Fibroblast of mammary gland (primary cell): ENCODE measurements at places on chromosomes 7 and 10.

- DNase-seq: no peak
These were observed 15.2 kb downstream of the GPR141 start for GRCh38 chr7:37698782-37699181.

DNA sequence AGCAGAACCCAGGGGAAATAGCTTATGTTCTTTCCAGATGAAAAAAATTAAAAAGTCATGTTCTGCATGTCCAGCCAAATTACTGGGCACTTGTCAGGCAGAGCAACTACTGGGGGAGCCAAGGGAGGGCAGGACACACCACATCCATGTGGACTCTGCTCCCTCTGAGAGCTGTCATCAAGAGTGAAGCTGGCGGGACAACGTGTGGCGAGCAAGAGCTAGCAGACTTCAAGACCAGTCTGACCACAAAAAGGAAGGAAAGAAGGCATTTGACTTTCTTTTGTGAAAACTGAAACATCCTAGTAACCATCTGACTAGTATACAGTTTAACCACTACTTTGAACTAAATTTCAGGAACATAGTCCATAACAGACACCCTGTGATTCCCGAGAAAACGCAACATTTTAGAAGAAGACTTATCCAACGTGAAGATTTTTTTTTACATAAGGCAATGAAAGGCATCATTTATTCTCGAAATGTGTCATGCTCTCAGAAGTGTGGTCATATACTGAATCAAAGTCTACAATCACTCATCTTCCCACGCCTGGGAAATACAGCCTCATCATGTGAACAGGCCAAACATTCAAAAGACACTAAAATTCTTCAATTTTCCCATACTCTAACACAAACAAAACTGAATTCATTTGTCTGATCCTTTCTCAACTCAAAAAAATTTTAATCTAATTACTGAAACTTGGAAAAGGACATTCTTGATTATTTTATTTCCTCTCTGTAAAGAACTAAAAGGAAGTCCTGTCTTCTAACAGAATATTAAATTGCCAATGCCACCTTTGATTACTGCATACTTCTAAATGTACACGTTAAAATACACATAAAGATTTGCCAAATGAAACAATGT is 15.5 kb downstream of the CYTH3 start:
- peak; percentile 96 for DNase-seq

DNA sequence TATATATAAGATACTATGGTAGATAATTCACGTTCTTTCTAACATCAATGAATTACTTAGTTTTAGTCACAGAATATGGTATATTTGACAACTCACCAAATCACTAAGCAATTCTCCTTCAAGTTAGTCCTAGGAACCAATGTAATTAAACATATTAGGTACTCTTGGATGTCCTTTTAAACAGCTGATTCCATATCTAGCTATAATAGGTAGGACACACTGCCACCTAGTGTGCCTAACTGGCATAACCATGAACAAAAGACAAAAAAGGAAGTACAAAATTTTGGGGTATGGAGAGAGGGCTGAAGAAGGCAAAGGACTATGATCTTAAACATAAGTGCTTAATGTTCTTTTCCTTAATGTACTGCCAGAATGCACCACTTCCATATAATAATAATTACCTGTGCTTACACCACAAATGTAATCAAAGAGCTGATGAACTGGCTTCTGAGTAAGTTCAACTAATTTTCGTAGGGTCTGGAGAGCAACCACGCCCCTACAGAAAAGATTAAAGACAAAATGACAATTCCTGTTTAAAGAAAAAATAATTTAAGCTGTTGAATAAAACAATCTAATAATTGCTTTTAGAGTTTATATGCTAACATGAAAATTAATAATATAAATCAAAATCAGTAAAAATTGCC is 28.7 kb downstream of the PNPLA8 start:
- DNase-seq: peak; percentile 61

GRCh38 chr7:8391353-8392062 is 41.9 kb upstream of the NXPH1 start:
- DNase-seq: no peak

DNA sequence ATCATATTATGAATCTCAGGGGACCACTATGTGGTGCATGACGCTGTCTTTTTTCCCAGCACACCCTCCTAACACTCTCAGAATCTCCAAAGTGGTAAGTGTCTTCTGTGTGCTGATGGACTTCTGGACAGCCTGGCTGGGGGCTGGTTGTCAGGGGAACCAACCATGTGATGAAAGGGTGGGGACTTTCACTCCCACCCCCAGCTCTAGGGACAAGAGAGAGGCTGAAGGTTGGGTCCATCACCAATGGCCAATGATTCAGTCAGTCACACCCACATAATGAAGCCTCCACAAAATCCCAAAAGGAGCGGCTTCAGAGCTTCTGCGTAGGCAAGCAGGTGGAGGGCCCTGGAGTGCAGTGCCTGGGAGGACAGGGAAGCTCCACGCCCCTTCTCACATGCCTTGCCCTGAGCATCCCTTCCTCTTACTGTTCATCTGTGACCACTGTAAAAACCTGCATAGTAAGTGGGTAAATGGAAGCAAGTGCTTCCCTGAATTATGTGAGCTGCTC is 44.6 kb downstream of the RASGEF1A start:
- DNase-seq: no peak

DNA sequence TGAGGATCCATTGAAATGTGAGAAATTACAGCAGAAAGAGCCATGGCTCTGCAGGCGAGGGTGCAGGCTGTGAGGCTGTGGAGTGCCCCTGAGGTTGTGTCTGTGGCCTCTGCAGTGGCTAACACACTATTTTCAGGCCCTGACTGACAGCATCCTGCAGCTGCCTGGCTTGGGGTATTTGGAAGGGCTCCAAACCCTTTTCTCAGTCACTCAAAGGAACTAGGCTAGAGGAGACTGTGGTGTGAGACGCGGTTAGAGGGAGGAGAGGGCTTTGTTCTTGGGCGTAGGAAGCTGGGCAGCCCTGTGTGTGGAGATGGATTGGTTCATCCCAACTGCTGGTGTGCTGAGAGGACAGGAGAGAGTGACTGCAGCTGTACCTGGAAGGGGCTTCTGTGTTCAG is 134.9 kb downstream of the RAMP3 start:
- no peak for DNase-seq

DNA sequence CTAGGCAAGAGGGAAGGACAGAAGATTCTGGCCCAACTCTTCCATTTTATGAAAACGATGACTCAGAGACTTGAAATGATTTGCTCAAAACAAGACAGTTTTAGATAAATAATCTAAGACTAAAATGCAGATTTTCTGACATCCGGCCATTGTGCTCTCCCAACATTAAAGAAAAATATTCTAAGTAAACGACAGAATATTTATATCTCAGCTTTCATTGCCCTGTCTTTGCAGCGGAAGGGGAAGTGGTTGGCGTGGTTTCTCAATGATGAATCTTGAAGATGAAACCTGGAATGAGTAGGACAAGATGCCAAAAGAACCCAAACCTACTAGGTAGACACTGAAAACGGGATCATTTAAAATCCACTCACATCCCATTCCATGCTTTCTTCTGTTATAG is 28.9 kb upstream of the NPY start:
- DNase-seq: no peak

GRCh38 chr10:132096863-132097478 is 31.2 kb downstream of the JAKMIP3 start:
- no peak for DNase-seq

DNA sequence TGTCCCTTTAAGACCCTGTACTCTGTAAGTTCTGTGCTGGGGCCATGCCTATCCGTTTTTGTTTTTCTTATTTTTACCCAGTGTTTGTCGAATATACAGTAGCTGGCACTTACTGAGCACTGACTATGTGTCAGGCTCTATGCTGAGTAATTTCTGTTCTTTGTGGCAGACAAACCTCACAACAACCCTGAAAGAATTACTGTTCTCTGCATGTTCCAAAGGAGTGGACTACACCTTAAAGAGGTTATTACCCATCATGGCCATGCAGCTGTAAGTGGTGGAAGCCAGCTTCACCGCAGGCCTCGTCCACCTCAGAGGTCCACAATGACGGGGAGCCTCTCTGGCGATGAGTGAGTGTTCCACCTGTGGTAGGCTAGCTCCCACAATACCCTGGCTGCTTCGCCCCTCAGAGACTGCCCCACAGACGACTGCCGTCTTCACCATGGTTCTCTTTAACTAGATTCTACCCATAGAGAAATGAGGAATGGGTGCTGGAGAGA is 30.1 kb upstream of the RBM20 start:
- DNase-seq: no peak

GRCh38 chr10:75740541-75740940 is 309.1 kb downstream of the LRMDA start:
- DNase-seq: peak; percentile 65

GRCh38 chr10:20855398-20856038 is 41.6 kb downstream of the NEBL start:
- DNase-seq: peak; percentile 60

DNA sequence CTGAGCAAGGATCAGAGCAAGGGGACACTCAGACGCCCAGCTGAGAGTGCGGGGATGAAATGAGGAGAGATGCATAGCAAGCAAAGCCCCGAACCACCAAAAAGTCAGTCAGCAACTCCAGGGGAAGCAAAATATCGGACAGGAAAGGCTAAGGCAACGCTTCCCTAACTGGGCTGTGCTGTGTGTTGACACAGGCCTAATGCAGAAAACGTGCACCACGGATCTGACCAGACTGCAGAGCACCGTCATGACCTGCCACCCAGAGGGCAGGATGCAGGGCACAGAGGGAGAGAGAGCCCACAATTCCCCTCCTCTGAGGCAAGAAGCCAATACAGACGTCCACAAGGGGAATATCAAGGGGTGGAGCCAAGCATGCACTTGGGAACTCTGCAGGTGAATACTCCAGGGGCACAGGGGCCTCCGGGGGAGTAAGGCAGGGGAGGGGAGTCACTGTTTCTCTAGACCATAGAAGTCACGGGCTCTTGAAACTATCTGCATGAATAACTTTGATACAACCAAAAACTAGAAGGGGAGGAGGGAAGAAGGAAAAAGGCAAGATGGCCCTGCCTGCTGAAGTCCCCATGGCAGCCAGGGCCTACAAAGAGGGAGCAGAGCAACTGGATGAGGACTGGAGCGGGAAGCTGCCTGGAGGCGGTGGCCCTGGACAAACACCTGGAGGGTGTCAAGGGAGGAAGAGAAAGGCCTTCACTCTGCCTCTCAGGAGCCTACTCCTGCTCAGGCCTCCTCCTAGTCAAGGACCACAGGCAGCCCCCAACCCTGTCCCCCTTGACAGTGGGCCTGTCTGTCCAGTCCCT is 26.2 kb downstream of the GRID1 start:
- no peak for DNase-seq

DNA sequence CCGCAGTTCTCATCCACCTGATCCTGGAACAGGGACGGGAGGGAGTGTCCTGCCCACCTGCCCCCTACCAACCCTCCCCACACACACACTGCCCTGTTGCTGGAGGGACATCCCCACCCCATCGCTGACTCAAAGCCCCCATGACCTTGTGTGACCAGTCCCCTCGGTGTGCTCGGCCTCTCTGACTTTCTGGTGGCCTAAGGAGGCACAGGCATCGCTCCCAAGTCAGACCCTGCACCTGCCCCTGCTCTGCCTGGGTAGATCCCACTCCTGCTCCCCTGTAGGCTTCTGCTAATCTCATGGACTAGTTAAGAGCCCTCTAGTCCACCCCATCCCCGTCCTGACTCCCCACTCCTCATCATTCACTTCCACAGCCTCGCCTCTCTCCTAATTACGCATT is 58.8 kb upstream of the DOCK1 start:
- DNase-seq: no peak

DNA sequence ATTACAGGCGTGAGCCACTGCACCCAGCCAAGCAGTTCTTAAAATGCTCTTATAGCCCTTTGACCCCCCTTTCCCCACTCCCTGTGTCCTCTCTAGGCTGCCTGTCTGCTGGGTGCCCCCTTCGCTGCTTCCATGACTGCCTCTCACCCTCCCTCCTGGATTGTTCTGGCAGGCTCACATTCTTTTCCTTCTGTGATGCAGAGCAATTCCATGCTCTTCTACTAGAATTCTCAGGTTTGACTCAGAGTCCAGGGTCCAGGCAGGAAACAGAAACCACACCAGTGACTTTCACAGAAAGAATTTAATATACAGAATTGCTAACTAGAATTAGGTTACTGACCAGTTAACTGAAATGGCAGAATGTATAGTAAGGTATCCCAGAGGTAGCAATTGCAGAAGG is 244.8 kb downstream of the BAMBI start:
- peak; percentile 10 for DNase-seq

DNA sequence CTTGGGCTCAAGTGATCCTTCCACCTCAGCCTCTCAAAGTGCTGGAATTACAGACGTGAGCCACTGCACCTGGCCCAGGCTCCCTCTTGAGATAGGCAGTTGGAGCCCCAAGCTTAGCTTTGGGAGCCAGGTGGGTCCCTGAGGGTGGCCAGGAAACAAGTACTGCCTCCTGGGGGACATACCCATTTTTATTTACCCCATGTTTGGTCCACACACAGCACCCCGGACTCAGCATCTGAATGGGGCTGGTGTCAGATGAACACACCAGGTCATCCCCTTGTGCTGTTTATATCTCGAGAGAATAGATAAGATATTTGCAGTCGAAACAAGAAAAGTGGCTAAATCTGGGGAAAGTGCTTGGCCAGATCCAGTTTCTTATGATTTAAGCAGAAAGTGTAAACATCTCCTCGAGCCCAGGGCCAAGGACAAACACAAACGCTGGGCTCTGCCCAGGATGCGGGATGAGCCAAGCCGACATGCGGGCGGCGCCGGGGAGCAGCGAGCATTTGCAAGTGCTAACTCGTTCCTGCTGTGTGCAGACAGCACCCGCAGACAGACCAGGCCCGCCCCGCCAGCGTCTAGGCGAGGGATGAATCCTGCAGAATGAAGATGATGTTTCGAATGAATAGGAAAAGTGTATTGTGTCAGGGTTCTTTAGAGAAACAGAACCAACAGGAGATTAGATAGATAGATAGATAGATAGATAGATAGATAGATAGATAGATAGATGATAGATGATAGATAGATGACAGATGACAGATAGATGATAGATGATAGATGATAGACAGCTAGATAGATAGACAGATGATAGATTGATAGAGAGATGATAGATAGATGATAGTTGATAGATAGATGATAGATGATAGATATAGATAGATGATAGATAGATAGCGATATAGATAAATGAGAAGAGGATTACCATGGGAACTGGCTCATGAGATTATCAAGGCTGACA is 44.4 kb upstream of the OCM2 start:
- DNase-seq: no peak

- DNase-seq: no peak
These were observed 5.1 kb upstream of the PMPCB start for GRCh38 chr7:103292122-103292521.

GRCh38 chr7:112708236-112708635 is 82.0 kb downstream of the TMEM168 start:
- DNase-seq: no peak

GRCh38 chr10:122786269-122786668 is 59.4 kb downstream of the CUZD1 start:
- DNase-seq: peak; percentile 12

- DNase-seq: peak; percentile 11
These were observed 68.9 kb downstream of the DYNC1I1 start for GRCh38 chr7:95840953-95841950.

DNA sequence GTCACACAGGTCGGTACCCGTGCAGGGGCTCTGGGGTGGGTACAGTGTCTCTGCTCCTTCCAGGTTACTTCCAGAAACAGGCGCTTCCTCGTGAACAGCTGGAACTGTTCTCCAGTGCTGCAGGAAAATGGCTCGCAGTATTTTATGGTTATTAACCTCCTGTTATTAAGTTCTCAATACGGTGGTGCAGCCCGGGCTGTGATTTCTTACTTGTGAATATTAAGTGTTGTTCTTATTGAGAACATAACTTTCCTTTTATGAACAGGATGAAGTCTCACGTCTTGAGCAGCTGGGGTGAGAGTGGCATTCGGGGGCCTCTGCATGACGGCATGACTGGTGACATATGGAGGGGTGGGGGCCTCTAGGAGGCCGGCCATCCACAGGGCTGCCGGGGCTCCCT is 430.8 kb downstream of the GLRX3 start:
- no peak for DNase-seq

- no peak for DNase-seq
These were observed 233.9 kb downstream of the WDR37 start for GRCh38 chr10:1290071-1290471.
